Ammon's horn (tissue), 1 donor: ENCODE measurements at places on chromosomes 11 and 22.

- DNase-seq = no peak
These were observed 6.9 kb upstream of the PHRF1 start for GRCh38 chr11:569158-569885.

DNA sequence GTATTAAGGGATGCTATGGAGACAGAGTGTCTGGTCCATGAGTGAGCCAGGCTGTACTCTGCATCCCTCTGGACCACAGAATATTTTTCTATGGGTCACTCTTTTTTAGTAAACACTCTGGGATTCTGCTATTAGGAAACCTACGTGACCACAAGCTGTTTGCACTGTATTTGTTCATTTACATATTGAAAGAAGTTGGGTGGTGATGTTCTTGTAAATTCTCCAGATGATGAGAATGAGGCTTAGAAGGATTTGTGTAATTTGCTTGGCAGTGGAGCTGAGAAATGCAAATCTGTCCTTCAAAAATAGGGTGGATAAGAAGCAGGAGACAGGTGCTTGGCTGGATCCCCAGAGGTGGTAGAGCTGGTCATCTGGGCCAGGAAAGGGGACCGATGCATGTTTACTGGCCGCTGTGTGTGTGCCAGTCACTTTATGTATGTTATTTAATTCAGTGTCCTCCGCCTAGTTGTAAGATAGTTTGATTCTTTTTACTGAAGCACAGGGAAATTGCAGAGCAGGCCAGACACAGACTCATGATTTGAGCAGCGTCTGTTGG, 63.7 kb upstream of the HEPHL1 start:
- no peak for DNase-seq

DNA sequence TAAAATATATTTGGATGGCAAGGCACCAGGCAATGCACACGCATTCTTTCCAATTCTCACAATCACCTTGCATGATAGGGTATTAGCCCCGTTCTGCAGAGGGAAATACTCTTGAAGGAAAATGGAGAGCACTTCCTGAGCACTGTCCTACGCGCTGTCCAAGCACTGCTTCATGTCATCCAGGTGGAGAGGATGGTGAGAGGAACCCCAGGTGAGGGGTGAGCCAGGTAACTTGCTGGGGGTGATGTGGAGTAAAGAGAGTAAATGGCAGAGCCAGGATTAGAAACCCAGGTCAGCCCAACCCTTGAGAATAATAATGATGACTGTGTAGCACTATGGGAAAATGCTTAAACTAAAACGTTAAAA, 711 bp upstream of the PACSIN2 start:
- no peak for DNase-seq

- DNase-seq = no peak
These were observed 20.9 kb upstream of the PARVG start for GRCh38 chr22:44159811-44160210.

DNA sequence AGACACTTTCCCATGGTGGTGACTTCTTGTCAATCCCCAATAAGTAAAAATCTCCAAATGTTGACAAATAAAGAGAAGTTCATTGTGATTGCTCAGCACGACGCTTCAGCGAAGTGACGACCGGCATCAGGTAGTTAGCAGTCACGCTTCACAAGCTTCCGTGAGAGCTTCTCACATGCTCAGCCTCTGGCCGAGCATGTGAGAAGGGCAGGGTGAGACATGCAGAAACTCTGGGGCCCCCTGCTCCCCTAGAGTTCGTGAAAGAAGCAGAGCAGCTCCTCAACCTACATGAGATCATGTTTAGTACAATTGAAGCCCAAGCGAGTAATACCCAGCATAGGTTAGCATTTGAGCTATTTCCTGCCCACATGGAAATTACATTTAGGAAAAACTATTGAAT, 4.4 kb upstream of the C11orf16 start:
- no peak for DNase-seq

GRCh38 chr11:86052693-86053641, 15.9 kb downstream of the PICALM start:
- DNase-seq = no peak

GRCh38 chr11:79039122-79039521, 401.7 kb downstream of the TENM4 start:
- DNase-seq = no peak

DNA sequence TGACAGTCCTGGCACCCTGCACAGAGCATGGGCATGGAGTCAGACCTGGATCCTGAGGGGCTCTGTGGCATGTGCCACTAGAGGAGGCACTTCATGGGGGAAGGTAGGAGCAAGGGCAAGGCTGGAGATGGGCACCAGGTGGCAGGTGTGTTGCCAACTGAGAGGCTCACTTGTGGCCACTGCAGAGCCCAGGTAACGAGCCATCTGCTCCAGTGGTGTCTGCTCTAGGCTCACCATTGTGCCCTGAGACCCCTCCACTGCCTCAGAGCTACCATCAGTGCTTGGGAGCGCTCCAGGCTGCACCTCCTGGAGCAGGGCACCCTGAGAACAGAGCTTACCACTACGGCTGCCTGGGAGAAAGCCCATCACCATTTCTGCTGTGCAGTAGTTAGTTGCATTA, 1.3 kb upstream of the ZDHHC8 start:
- no peak for DNase-seq

DNA sequence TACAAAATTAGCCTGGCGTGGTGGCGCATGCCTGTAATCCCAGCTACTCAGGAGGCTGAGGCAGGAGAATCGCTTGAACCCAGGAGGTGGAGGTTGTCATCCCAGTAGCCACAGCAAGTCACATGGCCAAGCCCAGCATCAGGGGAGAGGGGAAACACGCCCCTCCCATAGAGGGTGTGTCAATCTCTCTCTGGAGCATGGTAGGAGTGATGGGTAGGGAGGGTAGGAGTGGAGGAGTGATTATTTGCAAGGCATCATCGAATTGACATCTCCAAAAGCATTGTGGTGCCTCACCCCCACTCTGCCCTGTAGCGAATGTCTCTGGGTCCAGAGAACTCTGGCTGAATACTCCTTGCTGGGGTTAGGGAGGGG, 6.1 kb upstream of the SSTR3 start:
- no peak for DNase-seq

DNA sequence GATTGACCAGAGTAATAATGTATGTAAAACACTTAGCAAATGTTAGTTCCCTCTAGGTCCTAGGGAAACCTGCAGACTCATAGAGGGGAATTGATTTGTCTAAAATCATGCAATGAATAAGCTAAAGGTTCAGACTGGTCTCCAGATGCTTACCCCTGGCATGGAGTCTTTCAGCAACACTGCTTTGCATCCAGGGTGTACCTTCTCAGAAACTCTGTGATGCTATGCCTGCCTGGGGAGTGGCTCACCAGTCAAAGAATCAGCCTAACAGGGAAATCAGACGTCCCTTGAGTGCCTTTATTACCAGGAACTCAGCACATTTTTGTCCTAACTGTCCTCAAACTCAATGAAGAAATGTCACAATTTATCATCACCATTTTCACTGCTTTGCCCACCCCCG, 5.9 kb upstream of the UVRAG start:
- no peak for DNase-seq

- peak; percentile 32 for DNase-seq
These were observed 3.7 kb downstream of the LYVE1 start for GRCh38 chr11:10564696-10565318.

DNA sequence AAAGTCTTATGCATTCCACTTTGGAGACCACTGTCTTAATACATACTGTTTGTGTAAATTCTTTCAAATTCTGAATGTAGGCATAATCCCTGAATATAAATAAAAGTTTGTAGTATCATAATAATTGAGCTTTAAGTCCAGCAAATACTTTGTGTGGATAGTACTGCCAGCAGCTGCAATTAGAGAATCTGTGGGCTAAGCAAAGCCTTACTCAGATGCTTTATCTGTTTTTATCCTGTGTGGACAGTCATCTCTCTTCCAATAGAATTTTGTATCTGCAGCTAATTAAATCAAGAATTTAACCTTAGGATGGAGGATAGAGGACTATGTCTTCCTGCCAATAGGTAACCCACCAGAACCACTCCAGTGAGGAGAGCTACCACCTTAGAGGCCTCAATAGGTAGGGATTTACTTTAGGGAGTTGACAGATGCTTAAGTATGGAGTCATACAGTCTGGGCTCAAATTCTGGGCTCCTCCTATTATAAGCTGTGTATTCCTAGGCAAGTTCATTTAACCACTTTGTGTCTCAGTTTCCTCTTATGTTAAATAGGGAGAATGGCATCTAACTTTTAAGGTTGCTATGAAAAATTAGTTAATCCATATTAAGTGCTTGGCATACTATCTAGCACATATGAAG, 71.1 kb downstream of the STIM1 start:
- no peak for DNase-seq

DNA sequence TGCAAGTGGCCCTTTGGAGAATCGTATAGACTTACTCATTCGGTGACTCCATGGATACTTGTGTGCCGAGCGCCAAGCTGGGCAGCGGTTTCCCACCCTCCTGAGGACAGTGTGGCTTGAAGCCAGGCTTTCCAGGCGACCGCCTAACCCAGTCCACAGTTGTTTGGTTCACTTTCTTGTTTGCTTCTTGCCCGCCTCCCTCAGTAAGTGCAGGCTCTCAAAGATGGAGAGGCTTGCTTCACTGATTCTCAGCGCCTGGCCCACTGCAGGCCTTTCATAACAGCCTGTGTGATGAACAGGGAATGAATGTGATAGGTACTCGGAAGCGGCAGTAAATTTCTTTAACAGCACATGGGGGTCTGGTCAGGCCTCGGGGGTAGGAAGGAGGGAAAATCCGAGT, 11.2 kb upstream of the MDK start:
- DNase-seq = no peak

DNA sequence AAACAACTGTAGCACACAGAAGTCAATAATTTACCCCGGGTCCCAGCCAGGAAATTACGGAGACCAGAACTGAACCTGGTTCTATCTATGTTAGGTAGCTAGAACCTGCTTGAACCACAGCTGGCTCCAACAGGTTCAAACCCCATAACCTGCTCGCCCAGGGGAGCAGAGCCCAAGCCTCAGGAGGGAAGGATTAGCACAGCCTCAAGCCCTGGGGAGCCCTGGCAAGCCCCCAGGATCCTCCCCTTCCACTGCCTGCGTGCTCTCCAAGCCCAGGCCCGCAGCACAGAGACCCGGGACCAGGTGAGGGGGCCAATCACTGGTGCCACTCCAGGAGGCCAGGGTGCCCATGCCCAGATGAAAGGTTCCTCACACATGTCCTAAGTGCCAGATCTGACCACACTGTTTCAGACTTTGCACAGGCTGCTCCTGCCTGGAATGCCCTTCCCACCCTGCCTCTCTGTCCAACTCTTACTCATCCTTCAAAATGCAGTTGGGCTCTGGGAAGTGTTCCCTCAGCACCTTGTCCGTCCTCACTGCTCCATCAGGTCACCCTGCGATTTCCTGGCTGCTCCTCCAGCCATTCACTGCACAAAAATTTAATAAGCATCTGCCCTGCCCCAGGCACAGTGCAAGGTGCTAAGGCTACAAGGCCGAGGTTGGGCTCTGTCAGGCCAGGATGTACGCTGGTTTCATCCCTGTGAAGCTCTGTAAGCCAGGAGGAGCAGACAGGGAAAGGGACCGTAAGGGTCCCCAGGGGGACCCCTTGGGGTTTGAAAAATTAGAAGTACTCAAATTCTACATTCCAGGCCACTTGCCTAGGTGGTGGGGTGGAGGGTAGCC, 32.2 kb downstream of the ARRB1 start:
- DNase-seq = no peak

GRCh38 chr22:32333769-32334659, 23.7 kb upstream of the RFPL3 start:
- DNase-seq = no peak

GRCh38 chr11:100927579-100927978, 202.0 kb downstream of the PGR start:
- no peak for DNase-seq

- no peak for DNase-seq
These were observed 16.7 kb downstream of the CD44 start for GRCh38 chr11:35155677-35156076.

DNA sequence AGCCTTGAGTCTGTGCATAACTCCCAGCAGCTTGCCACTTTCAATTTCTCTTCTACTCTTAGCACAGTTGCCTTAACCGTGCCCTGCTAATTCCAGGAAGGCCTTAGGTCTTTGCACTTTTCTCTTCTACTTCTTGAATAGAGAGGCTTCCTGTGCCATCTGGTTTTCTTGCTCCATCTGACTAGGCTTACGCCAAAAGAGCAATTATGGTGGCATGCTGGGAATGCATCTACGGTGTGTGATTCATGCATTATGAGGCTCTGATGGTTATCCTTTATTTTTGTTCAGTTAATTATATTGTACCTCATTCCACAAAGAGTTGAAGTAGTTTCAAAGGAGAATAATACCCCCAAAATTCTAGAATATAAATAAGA, 29.4 kb downstream of the SIK2 start:
- no peak for DNase-seq

DNA sequence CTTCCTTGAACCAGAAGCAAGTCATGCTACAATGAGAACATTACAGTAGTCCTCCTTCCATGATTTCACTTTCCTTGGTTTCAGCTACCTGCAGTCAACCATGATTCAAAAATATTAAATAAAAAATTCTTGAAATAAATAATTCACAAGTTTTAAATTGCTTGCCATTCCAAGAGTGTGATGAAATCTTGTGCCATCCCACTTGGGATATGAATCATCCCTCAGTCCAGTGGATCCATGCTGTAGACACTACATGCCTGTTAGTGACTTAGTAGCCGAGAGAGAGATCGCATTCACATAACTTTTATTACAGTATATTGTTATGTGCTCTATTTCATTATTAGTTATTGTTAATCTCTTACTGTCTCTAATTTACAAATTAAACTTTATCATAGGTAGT, 6.0 kb downstream of the HOATZ start:
- no peak for DNase-seq

GRCh38 chr22:19810381-19811201, 44.1 kb downstream of the GNB1L start:
- no peak for DNase-seq
